ENCODE measurements at places on chromosomes 12 and 14.

- no peak for DNase-seq
Observed at GRCh38 chr12:52335598-52336262, 14.5 kb upstream of the KRT83 start.

- no peak for DNase-seq
Observed at GRCh38 chr12:108332791-108333382, 6.2 kb downstream of the CMKLR1 start.

- DNase-seq, result no peak
Observed at GRCh38 chr14:68551045-68551683, 241.7 kb downstream of the ZFP36L1 start.

- no peak for DNase-seq
Observed at GRCh38 chr12:75883241-75883640, 148.3 kb downstream of the PHLDA1 start.

DNA sequence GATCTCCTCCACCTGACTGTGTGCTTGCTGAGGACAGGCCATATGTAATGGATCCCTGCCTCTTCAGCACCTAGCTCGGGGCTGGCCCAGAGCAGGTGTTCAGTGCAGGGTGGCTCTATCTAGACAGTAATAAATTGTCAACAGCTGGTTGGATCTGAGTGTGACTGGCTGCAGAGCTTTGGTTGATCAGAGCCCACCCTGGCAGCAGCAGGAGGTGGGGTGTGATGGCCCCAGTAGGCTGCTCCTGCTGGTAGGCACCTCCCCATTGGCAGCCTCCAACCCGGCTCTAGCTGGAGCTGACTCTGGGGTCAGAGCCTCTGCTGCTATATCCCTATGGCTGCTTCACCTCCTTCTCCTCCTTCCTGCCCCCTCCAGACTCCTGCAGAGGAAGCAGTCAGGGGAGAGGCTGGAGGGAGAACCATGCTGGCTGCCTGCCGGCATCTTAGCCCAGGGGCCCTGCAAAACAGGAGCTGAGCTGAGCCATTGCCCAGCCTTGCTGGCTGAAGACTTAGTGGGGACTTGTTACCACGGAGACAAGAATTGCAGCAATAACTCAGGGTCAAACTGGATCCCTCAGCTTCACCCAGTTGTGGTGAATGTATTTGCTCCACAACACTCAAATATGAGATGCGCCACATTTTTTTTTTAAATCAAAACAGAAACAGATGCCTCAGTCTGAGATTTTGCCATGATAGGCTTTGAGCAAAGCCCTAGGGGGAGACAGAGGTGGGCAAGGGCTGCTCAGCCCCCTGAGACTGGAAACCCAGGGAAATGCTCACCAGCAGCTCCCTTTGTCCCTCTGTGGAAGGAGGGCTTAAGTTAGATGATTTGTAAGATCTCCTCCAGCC is 22.2 kb downstream of the TMEM63C start:
- DNase-seq, result no peak

DNA sequence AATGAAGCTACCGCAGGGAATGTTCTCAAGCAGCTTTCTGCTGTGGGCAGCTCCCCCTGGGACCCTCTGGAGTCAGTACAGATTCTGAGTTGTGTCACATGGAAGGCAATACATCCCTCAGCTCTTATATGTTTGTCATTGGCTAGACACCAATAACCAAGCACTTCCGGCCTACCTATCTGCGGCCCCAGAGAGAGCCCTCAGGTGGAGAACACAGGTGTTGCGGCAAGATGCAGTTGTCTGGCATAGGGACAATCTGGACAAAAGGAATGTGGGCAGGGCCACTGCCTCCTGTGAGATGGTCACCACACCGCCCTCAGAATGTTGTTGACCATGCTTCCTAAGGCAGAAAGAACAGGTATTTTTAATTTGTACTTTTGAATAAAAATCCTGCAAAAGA is 118.7 kb downstream of the BRMS1L start:
- DNase-seq, result no peak

DNA sequence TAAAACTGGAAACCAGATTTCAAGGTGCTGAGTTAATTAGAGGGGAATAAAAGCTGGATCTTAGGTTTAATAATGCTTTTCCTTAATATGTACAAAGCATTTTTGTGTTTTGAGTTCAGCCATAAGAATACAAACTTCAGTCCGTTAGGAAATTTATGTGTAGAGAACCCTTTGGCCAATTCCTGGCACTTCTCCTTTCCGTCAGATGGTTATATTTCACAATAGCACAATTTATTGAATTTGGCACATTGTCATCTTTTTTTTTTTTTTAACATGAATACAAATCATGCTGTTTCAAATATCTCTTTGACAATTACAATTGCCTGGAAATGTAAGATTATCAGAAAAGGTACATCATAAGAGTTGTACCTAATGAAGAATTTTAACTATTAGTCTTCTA is 56.2 kb upstream of the DDHD1 start:
- DNase-seq, result no peak

- DNase-seq, result no peak
Observed at GRCh38 chr12:132606466-132606865, 3.9 kb downstream of the LRCOL1 start.

GRCh38 chr12:51320311-51320694 is 3.7 kb downstream of the BIN2 start:
- no peak for DNase-seq

DNA sequence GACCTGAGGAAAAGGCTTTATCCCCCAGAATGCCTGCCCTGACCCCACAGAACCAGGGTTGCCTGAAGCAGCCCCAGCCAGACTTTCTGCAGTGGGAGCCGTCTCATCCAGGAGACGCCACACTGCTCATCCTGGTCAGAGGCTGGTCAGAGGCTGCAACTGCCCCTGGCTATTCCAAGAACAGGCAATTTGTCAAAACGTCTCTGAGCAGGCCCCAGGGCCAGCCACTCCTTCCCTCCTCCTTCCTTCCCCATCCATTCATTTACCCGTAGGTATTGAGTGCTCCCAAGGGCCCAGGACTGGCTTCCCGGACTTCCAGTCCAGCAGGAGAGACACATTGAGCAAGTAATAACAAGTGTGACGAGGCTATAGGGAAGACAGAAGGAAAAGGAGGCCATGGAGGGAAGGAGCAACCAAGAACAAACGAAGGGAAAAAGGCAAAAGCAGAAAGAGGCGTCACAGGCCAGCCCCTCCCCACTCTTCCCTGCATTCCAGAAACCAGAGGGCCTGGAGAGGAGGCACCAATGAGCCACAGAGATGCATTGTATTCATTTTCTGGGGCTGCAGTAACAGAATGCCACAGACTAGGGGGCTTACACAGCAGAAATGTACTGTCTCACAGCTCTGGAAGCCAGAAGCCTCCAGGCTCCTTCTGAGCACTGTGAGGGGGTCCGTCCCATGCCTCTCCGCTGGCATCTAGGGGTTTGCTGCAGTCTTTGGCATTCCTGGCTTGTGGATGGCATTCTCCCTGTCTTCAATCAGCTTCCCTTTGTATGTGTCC is 21.0 kb upstream of the CD9 start:
- DNase-seq, result no peak

GRCh38 chr12:6276956-6277620 is 33.4 kb upstream of the PLEKHG6 start:
- DNase-seq, result no peak

DNA sequence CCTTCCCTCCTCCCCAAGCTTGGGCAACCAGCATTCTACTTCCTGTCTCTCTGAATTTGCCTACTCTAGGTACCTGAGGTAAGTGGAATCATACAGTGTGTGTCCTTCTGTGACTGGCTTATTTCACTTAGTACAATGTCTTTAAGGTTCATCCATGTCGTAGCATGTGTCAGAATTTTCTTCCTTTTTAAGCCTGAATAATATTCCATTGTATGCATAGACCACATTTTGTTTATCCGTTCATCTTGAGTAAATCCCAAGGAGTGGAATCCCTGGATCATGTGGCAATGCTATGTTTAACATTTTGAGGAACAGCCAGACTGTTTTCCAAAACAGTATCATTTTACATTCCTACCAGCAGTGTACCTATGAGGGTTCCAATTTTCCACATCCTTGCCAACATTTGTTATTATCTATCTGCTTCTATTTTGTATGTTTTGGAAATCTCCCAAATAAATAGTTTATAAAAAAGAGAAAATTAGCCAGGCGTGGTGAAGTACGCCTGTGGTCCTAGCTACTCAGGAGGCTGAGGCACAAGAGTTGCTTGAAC is 12.4 kb downstream of the HSP90AA1 start:
- no peak for DNase-seq

DNA sequence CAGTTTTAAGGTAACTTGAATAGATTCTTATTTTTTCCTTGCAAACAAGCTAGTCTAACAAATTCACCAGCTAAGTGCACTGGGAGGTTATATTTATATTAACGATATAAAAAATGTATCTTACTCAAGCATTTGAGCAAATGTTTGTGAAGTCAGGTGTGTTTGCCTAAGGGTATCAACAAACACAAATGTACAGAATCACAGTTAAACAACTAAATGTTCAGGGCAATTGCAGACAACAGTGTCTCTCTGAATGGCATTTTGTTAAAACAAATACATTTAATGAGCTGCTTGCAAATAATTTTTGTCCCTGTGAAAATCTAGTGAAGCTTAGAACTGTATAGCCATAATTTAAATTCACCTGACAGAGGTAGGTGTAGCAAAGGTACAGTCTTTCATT is 28.2 kb upstream of the FLRT2 start:
- DNase-seq, result no peak

GRCh38 chr14:91021991-91022621 is 38.3 kb downstream of the RPS6KA5 start:
- DNase-seq, result no peak

DNA sequence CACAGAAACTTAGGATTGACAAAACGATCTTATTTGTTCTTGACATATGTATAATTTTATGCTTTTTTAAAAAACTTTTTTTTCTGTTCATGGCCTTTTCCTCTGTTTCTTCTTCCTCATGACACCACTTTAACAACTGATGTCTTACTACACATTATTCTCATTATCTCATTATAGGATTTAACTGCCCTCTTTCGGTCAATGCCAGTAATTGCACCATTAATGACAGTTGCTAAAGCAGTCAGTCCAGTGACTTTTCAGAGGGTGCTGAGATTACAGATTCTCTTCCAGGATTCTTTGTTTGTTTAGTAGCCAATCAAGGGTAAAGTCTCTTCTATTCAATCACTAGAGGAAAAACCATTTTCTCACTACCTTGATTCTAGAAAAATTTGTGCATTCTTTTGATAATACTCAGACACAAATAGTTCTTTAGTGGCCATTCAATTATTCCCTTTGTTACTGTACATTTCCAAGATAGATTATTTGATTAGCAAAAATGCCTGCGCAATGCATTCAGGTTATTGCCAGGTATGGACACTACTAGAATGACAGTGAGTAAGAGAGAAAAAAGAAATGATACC is 50.1 kb downstream of the KLRG1 start:
- no peak for DNase-seq

- DNase-seq, result no peak
Observed at GRCh38 chr12:97229004-97229403, 233.6 kb upstream of the RMST start.
